Naive thymus-derived CD4-positive, alpha-beta T cell (primary cell): ENCODE measurements at places on chromosomes 3 and 15.

DNA sequence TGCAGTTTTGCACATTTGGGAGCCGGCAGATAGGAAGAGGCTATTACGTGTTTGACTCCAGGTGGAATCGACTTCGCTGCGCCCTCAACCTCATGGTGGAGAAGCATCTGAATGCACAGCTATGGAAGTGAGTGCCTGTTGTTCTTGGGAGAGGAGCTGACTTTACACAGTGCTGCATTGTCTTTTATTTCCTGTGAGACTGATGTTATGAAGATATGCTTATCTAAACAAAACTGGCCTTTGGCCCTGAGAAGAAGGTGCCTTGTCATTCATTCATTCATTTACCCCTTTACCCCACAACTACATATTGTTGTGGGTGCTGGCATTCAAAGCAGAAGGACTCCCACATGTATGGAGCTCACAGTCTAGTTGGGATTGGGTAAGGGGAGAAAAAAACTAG lies 32.6 kb downstream of the PSMD6 start:
- no peak for DNase-seq

GRCh38 chr3:178233371-178234071 lies 302.7 kb upstream of the KCNMB2 start:
- no peak for DNase-seq

DNA sequence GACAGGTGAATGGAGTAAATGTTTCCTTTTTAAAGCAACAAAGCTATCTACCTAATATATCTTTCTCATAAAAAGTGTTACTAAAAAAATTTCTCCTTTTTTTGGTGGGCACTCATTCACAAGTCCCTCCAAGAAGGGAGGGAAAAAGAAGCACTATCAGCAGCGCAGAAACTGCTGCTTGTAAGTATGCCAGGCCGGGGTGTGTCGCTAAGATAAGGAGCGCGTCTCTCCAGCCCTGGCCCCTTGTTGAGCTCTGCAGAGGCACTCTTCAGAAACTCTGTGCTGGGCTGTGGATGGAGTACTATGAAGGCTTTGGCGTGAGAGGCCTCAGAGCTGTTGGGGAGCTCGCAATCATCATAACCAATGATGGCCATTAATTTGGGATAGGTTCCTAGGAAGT lies 49.1 kb downstream of the ZDHHC3 start:
- DNase-seq = no peak

GRCh38 chr3:25155652-25156471 lies 272.2 kb upstream of the RARB start:
- no peak for DNase-seq

GRCh38 chr3:128070898-128071591 lies 18.8 kb downstream of the SEC61A1 start:
- no peak for DNase-seq

DNA sequence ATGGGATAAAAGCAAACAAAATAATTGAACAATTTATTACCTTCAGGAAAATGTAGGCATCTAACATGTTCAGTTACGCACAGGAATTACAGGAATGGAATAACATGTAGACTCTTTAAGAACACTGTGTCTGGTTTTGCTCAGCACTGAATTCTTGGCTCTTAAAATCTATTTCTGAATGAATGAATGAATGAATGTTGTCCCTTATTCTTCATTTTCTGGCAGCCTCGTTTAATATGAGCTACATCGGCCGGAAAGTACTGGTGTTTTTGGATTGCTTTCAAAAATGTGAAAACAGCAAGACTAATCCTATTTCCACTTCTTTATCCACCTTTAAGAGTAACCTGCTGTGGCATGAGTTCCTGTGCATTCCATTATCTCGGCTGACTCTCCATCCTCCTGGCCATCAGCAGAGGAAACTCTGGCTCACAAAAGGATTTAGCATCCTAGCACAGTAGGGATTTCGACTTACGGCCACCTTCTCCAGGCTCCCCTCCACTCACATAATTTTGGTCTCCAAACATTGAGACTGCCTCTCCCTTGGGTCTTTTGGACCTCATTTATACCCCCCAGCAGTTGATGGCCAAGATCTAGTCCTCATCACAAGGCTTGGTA lies 145.3 kb downstream of the FOXP1 start:
- DNase-seq = no peak

- DNase-seq = no peak
These were observed 594.8 kb downstream of the MAGI1 start for GRCh38 chr3:65443739-65444446.

- no peak for DNase-seq
These were observed 123.5 kb upstream of the TBL1XR1 start for GRCh38 chr3:177320765-177321247.

- DNase-seq = no peak
These were observed 55.8 kb upstream of the FAM98B start for GRCh38 chr15:38398134-38398533.

- no peak for DNase-seq
These were observed 256.5 kb downstream of the GABRB3 start for GRCh38 chr15:26516102-26516980.

DNA sequence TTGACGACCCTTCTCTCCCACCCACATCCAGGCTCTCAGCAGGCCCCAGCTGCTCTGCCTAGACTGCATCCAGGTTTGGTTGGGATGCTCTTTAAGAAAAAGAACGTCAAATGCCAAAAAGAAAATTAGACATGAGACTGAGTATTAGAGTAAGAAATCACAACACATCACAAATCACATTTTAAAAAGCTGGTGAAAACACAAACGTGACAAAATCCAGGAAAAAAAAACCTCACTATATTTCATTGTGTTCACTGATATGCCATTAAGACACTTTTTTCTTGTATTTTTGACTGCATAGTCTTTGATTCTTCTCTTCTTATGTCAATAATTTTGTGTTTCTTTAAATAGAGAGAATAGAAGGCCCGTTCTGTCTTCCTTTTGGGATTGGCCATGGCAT lies 243.7 kb downstream of the TLE3 start:
- no peak for DNase-seq

GRCh38 chr15:70400766-70401541 lies 303.2 kb upstream of the TLE3 start:
- DNase-seq = no peak

DNA sequence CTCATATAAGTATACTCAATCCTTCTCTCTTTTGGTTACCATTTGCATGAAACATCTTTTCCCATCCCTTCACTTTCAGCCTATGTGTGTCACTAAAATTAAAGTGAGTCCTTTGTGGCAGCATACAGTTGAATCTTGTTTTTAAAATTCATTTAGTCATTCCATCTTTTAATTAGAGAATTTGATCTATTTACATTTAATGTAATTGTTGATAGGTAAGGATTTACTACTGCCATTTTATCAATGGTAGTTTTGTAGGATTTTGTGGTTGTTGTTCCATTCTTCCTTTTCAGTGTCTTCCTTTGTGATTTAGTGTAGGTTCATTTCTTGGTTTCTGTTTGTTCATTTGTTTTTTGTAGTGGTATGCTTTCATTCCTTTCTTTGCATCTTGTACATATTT lies 191.9 kb upstream of the CTNNB1 start:
- no peak for DNase-seq

- peak; percentile 59 for DNase-seq
These were observed 39.3 kb downstream of the KLHL6 start for GRCh38 chr3:183515968-183516851.

DNA sequence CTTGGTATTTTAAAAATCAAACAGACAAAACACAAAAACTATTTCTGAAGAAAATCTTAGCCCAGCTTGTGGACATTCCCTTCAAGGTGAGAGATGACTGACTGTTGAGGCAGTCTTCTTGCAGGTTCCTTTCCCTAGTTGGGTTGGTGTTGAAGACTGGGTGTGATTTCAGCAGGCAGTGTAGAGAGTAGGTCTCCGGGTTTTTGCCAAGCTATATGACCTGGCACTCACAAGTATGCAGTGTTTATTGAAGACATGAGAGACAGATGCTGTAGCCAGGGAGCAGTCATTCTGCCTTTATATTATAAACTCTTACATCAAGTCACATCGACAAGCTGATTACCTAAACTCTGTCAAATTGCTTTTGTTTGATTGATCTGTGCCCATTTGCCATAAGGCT lies 17.5 kb downstream of the SENP8 start:
- DNase-seq = no peak

DNA sequence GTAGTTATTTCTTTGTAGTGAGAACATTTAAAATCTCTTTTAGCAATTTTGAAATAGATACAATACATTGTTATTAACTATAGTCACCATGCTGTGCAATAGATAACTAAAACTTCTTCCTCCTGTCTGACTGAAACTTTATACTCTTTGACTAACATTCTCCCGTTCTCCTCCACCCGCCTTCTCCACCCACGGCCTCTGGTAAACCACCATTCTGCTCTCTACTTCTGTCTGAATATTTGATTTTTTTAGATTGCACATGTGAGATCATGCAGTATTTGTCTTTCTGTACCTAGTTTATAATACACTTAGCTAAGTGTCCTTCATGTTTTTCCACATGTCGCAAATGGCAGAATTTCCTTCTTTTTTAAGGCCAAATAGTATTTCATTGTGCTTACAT lies 72.8 kb upstream of the RBM5 start:
- DNase-seq = no peak

GRCh38 chr3:167057581-167057980 lies 322.5 kb downstream of the ZBBX start:
- DNase-seq = no peak

DNA sequence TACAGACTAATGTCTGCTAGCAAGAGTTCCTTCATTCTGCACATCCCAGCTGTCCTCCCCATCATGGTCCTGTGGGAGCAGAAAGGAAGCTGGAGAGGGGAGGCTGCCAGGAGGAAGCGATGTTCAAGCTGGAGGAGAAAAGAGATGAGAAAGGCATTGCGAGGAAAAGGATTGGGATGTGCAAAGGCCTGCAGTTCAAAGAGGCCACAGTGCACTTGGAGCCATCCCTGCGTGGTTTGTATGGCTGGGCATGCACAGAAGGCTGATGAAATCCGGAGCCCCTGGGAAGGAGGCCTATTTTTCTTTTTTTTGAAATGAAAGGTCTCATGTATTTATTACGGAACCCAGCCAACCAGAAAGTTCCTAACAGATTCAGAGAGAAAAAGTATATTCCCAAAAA lies 22.8 kb downstream of the AMOTL2 start:
- DNase-seq = no peak

DNA sequence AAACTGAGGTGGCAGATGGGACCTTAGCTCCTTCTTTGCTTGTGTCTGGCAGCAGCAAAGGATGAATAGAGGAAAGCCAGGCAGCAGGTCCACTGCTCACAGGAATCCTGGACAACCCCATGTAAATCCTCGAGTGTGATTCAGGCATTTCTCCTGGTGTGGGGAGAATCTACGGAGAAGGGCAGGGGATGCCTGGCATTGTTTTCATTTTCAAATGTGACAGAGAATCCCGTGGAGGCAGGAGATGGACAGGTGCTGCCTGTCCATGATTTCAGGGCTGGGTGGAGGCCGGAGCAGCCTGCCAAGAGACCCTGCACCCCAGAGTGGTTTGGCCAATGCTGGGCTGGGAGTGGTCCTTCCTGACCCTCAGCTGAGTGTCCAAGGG lies 1.7 kb downstream of the HRH1 start:
- no peak for DNase-seq
